ENCODE measurements at places on chromosomes 7 and 10.

DNA sequence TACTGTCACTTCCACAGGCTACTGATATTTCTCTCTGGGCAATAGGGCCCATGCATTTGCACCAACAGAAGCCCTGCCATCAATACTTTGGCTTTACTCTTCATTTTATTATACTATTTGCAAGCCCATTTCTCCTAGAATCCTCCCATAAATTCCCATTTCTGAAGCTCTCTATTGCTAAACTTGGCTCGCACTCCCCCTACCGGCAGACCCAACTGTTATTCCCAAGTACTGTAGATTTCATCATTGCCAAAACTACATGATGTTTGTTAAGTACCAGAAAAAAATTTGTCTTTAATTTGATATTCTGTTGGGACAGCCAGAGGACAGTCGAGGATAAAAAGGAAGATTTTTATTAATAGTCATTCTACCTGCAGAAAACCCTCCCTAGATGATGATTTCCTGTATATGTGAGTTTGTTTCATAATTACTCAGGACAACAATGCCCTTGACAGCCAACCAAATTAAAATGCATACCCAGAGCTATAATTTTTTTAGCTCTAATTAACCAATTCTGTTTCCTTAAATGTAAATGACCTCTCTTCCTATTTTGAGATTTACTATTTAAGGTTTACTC lies 298.6 kb downstream of the REEP3 start:
- DNase-seq: no peak

- no peak for DNase-seq
Observed at GRCh38 chr7:158941821-158942605, 85.7 kb downstream of the DYNC2I1 start.

- no peak for DNase-seq
Observed at GRCh38 chr10:108338146-108338545, 1173.6 kb upstream of the SORCS1 start.

GRCh38 chr7:30561389-30561788 lies 33.3 kb upstream of the GARS1 start:
- no peak for DNase-seq

DNA sequence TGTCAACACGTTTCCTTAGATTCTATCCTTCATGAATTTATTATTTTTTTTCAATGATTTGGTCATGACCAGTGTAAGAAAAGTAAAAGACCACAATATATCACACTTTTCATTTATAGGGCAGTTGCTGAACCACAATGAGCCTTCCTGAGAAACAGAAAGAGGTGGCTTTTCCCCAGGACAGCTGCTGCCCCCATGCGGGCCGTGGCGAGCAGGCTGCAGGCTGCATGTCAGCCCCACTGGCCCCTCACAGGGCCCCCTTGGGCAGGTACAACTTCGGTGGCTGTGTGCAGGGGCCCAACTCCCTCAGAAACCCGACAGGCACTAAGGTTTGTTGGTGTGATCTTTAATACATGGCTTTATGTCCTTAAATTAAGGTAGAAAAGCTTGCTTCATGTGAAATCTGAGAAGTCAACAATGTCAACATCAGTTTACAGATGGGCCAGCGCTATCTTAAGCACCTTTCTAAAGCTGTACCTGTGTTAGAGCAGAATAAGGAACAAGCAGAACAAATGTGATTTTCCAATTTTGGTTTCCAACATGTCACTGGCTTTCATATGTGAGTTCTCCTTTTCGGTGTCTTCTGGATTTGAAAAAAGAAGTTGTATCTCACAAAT lies 10.6 kb downstream of the BEND7 start:
- no peak for DNase-seq

GRCh38 chr7:80646083-80646865 lies 7.8 kb downstream of the CD36 start:
- DNase-seq: no peak

GRCh38 chr7:29853072-29853471 lies 46.8 kb downstream of the WIPF3 start:
- DNase-seq: no peak
